Psoas muscle (tissue), 8 donors: ENCODE measurements at places on chromosomes 5 and 9. TPM values are rescaled to one million over a fixed set of nuclear protein-coding genes. Genes with fewer than 3 reads are reported as not detected.

Gene RNF44
- total RNA-seq: 22.4 TPM

Gene PIP5KL1
- not detected for total RNA-seq

Gene PAEP
- not detected for total RNA-seq

DNA sequence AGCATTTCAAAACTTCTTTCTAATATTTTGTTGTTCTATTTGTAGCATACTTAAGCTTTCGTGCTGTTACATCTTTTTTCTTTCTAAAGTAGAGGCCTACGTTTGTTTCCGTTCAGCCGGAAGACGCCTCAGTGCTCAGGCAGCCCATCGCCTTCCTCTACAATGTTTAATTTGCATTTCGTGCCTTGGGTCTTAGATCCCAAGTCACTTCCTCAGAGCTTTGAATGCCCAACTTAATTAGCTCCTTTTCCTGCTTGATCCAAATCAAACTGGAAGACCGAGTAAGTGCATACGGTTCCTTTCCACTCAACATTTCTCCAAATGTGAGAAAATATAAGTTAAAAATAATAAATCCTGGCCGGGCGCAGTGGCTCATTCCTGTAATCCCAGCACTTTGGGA is 43.2 kb downstream of the MRPL36 start:
- DNase-seq: no peak

- no peak for DNase-seq
These were observed 44.3 kb downstream of the UBE2QL1 start for GRCh38 chr5:6492934-6493333.

DNA sequence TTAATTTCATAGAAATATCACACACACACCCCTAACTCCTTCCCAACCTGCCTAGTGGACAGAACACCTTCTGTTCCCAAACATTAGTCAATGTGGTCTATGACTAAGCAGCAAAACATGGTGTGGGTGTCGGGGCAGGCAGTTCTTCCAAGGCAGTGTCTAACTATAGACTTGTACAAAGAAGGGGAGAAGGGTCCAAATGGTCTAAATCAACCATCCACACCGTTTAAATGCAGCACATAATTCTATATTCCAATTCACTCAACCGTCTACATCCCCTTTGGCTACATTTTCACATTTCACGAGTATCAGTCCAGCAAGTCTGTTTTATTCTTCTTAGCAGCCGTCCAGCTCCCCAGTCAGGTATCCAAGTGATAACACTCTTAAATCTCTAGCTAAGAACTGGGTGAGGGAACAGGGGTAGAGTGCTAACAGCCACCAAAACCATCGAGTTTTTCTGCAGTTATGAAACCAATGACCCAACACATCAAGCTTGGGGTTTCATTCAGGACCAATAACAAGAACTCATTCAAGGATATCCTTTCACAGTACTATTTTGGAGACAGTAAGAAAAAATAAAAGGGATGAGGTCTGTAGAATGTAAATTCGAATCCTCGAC is 3.3 kb downstream of the ZNF608 start:
- DNase-seq: peak; percentile 70

DNA sequence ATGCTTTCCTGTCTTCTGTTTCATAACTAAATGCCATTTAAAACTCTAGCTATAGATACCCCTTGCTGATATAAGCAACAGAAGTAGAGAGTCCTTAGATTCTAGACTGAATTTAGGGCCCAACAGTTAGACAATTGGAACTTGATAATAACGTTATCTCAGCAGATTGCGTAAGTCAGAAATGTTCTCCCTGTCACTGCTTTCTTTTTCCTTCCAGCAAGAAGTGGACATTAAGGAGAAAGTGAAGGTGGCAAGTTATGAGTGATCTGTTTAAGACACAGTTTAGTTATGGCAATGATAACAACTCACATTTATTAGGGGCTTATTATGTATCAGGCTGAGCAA is 6.9 kb upstream of the GLIS3 start:
- no peak for DNase-seq

GRCh38 chr5:14644623-14645237 is 19.8 kb upstream of the OTULIN start:
- no peak for DNase-seq

DNA sequence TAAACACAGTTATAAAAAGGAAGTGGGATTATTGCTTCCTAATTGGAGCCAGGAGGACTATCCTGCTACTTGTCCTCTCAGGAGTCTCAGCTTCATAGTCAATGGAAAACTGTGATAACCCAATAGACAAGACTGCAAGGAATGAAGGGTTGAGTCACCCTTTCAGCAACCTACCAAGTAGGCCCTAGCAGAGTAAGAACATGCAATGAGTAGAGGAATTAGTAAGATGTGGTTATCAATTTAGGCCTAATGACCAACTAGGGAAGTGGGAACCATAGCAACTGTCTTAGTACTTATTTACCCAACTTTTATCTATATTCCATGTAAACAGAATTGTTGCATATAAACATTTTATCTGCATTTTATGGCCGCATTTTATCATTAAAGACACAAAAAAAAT is 310.1 kb downstream of the RFX3 start:
- DNase-seq: no peak

- DNase-seq: no peak
These were observed 6.8 kb upstream of the MRPS30 start for GRCh38 chr5:44801992-44802391.

DNA sequence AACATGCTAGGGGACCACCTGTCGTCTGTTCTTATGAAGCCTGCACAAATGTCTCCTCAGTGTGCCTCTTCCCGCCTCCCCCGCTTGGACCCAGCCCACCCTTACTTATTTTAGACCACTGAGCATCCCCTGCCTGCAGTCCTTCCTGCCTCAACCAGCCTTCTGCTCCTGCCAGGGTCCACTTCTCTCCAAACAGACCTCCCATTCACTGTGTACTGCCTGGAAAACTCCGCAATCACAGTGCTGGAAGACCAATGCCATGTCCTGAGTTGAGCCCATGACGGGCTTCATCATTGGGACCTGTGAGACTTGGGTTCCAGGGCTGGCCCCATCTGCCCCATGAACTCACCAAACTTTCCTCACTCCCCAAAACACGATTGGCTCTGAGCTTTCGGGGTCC is 309.4 kb downstream of the IRX1 start:
- DNase-seq: no peak
